Sciatic nerve (tissue), 2 donors: ENCODE measurements at places on chromosomes 1 and 21.
A peak's percentile ranks its signal among the peaks of the same experiment; 100 is the strongest.

GRCh38 chr1:12596007-12596821 lies 21.8 kb downstream of the DHRS3 start:
- peak; percentile 90 for DNase-seq

DNA sequence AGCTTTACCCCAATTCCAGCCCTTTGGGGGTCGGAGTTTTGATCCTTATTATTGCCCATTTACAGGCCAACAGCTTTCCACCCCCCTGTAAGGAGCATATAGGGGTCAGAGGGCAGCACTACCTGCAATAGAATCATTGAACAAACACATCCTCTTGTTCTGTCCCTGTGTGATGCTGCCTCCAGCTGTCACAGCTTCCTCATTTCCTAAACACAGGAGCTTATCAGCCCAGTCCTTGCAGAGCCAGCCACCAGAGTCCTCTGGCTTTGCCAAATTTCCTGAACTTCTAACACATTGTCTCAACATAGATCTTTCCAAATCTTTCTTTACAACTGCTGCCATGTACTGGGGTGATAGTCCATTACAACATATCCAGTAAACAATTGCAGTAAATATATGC lies 32.8 kb upstream of the PTBP2 start:
- DNase-seq: no peak

DNA sequence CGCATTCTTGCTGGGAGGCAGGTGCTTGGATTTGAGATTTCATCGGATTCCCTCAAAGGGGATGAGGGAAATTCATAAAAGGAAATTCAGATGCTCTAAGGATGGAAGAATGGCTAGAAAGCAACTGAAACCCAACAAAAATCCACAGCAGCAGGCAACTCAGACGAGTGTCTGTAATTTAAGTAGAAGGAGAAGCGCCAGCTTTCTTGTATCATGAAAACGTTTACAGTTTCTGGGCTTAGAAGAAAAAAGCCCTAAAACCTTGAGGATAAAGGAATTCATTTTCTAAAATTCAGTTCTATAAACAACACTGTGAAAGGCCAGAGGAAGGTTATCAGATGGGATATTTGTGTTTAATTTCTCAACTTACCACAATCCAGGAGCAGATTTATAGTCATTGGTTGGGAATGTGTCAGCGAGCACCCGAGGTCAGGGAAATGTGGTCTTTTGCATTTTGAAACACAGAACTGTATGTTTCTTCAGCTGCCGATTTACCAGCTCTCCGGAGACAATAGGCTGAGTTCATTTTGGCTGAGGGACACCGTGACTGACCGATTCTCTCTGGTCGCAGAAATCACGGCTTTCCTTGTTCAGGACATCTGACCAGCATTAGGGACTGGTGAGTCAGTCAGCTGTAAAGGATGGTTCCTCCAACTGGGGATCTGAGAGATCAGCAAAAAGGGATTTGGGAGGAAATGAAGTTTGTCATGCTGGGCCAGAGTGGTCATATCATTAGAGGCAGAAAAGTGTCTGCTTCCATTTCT lies 111.6 kb upstream of the ERRFI1 start:
- no peak for DNase-seq

DNA sequence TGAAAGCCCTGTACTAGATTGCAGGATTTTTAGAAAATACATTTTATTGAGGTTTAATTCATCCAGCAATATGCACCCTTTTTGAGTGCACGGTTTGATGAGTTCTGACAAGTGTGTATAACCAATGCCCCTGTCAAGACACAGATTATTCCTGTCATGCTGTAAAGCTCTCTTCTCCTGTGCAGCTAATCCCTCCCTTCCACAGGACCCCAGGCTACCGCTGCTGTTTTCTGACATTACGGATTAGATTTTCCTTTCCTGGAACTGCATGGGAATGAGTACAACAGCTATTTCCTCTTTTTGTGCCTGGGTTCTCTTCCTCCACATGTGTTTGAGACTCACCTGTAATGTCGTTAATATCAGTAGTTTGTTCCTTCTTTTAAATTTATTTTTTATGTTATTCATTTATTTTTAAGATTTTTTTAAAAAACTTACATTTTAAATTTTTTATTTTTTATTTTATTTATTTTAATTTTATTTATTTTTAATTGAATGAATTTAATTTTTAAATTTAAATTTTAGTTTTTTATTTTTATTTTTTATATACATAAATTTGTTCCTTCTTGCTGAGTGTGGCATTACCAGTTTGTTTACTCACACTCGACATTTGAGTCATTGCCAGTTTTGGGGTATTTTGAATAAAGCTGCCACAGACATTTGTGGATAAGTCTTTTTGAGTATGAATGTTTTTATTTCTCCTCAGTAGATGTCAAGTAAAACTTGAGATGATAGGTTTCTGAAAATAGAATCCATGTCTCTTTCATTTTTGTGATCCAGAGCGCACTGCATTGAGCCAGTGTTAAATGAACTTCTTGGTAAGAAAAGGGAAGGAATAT lies 79.0 kb upstream of the B3GALT5 start:
- DNase-seq: no peak

- no peak for DNase-seq
Measured at GRCh38 chr1:231757759-231758158, 131.2 kb downstream of the DISC1 start.
